ENCODE measurements at places on chromosomes 12 and 14.

DNA sequence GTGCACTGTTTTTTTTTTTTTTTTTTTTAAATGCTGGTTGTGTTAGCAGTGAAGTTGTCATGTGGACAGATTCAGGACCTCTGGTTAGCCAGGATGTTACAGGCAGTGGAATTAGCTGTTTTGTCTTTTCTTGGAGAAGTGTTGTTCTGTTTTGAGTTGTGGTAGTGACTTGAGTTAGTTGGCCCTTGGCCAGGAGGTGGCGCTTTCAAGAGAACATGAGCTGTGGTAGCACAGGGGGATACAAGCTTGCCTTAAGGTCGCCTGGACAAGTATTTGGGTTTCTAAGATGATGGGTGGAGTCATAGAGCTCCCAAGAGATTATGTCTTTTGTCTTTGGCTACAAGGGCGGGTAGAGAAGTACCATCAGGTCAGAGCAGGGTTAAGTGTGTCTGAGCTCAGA lies 33.3 kb upstream of the CCDC198 start:
- DNase-seq, result no peak

- DNase-seq, result peak; percentile 44
Observed at GRCh38 chr12:40010899-40011774, 94.7 kb downstream of the SLC2A13 start.

- no peak for DNase-seq
Observed at GRCh38 chr12:830111-830867, 77.9 kb downstream of the WNK1 start.

- peak; percentile 36 for DNase-seq
Observed at GRCh38 chr12:65466911-65467310, 188.4 kb downstream of the MSRB3 start.

GRCh38 chr12:94844452-94844851 lies 159.0 kb downstream of the NDUFA12 start:
- no peak for DNase-seq

GRCh38 chr14:45793081-45793480 lies 540.1 kb upstream of the MIS18BP1 start:
- no peak for DNase-seq

DNA sequence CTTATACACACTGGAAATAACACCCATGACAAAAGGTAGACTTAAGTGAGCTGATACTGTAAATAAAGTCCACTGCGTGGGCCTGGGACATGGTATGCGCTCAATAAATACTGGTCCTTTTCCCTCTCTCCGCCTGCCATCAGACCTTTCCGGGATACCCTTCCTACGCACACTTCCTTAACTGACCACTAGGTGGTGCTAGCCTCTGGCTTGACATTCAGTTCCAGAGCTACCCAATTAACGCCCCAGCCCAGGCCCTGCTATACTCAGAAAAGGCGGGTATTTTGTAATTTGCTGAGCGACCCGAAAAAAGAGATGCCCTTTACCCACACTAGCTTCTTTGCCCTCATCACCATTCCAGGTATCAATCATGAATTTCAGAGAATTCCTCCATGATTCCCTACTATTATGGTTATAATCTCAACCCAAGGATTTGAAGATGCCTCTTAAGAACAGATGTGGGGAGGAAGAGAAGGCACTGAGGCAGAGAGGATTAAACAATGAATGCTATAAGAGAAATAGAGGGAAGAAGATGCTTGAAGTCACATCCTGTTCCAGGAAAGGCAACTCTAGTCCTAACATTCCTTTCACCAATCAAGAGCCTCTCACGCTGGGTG lies 3.9 kb upstream of the LRP1 start:
- DNase-seq, result no peak

DNA sequence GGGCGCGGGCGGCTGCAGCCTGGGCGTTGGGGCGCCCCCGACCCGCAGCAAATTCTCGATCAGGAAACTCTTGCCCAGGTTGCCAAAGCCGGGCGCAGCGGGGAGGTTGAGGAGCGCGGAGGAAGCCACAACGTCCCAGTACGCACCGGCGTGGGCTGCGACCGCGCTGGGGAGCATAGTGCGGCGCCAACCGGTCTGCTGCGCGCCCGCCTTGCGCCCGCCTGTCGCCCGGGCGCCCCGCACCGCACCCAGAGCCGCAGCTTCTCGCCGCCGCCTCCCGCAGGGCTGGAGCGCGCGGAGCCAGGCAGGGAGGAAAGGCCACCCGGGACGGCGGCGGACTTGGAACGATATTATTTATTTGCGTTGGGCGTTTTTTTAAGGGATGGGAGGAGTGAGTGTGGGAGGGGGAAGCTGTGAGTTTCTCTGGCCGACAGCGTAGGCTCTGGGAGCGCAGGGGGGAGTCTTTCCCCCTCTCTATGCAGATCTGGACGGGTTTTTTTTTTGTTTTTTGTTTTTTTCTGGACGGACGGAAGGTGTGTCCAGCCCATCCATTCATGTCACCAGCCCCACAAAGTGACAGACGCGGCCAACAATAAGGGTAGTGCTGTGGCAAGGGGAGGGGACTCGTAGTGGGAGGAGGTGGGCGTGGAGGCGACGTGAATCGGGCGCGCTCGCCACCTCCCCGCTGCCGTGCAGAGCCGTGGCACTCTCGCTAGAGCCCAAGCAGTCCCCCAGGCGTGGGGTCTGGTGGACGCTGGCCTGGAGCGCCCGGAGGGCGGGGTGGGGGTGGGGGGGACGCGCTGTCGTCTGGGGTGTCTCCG lies at the start of gene DBX2:
Gene DBX2, minus strand, starts transcription at position 349 of the 821 bp plus-strand sequence. Its CDS starts 172 bp downstream, at position 177.
- DNase-seq, result no peak

- DNase-seq, result peak; percentile 35
Observed at GRCh38 chr14:28608851-28609828, 157.4 kb upstream of the FOXG1 start.

- DNase-seq, result no peak
Observed at GRCh38 chr12:56299308-56299852, 750 bp downstream of the CS start.

DNA sequence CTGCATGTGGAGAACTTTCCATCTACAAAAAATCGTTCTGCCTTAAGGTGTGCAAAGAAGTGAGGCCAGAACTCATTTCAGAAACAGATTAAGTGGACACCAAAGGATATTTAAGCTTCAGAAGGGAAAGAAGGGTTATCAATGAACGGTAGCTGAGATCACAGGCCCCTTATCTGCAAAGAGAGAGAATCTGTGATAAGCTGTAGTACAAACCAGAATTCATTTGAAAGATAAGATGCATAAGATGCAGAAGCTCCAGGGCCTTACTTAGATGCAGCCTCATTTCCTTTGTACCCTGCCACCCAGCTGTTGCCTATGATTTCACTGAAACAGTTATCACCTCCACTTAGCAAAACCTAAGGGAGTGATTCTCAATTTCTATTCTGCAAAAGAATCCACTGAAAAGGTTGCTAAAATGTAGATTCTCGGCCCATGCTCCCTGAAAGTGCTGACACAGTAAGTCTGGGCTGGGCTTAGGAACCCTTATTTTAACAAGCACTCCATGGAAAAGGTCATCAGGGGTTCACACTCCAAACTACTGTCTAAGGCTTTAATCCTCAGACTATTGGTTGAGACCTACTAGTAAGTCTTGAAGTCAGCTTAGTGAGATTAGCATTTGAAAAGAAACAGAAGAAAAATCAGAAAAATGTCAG lies 64.8 kb downstream of the HELB start:
- no peak for DNase-seq

DNA sequence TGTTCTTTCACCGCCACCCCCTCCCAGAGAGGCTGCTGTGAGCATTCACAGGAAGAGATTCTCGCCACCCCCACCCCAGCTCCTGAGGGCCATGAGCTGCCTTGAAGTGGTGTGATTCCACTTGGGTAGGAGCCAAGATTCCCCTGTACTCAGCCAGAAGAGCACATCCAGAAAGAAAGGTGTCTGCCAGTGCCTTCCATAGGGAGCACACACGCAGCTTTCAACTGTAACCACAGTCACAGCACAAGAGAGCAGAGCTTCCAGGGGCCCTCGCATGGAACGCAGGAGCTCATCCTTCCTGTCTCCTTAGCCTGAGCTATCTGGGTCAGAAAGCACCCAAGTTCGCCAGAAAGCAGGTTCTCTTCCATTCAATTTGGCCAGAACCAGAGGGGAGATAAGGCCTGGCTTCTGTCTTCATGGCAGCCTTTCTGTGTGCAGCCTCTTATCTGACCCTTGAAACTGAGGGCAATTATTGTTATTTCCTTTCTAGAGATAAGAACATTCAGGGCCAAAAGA lies 66.6 kb upstream of the SCN8A start:
- no peak for DNase-seq

DNA sequence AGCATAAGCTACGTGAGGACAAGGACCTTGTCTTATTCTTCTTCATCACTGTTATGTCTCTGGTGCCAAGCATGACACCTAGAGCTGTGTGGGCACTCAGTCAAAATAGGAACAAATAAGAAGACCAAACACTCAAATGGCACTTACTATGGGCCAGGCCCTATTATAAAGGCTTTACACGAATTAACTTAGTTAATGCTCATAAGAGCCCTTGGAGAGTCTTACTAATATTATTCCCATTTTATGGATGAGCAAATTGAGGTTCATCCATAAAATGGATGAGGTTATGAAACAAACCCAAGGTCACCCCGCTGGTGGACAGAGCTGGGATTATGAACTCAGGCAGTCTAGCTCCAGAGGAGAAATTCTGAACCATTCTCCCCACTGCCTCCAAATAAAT lies 47.7 kb downstream of the ISCA2 start:
- DNase-seq, result no peak

- DNase-seq, result no peak
Observed at GRCh38 chr12:52618216-52618615, at the start of gene KRT73. Gene KRT73, minus strand, starts transcription at chr12:52618559. Its CDS starts 35 bp downstream, at chr12:52618524.

DNA sequence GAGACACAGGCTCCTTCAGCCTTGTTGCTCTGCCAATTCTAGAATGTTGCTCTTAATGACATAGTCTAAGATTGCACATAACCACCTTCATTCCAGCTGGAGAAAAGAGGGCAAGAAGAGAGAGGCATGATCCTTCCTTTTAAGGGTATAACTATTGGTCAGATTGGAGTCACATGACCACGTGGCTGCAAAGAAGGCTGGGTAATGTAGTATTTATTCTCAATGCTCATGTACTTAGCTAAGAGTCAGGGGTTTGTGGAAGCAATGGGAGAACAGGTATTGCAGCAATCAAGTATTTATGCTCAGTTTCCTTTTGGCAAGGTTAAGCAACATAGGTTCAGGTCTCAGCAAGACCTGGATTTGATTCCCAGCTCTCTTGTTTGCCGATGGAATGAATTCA lies 298.8 kb upstream of the TBX3 start:
- no peak for DNase-seq

DNA sequence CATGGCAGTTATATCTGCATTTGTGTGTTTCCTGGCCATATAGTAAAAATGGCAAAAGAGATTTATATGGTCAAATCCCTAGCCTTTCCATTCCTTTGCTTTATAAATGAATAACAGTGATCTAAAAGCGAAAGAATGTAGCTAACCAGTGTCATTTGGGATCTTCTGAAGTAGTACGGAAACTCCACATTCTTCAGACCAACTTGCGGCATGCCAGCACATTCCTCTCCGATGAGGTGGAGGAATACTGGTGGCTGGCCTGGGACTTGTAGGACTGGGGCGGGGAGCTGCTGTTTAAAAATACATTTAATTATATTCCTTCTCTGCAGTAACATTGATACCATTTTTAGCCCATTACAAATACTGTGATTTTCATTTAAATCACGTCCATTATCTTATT lies 85.3 kb downstream of the SAMD4A start:
- DNase-seq, result peak; percentile 99

- DNase-seq, result no peak
Observed at GRCh38 chr14:37048666-37049071, 123.7 kb downstream of the SLC25A21 start.

DNA sequence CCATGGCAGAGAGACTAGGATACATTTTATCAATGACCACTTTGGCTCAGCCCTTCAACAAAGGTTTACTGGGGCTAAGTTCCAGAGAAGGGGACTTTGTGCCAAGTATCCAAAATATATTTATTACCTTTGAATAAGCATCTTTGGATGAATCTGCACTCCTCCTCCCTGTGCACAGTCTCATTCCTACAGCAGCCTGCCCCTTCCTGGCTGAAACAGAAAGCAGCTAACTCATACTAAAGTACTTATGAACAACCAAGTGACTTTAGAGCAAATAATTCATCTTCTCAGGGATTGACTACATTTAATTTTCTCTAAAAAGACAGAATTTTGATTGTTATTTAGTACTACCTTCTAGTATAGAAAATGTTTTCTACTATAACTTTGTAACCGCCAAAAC lies 47.8 kb upstream of the ETV6 start:
- no peak for DNase-seq

DNA sequence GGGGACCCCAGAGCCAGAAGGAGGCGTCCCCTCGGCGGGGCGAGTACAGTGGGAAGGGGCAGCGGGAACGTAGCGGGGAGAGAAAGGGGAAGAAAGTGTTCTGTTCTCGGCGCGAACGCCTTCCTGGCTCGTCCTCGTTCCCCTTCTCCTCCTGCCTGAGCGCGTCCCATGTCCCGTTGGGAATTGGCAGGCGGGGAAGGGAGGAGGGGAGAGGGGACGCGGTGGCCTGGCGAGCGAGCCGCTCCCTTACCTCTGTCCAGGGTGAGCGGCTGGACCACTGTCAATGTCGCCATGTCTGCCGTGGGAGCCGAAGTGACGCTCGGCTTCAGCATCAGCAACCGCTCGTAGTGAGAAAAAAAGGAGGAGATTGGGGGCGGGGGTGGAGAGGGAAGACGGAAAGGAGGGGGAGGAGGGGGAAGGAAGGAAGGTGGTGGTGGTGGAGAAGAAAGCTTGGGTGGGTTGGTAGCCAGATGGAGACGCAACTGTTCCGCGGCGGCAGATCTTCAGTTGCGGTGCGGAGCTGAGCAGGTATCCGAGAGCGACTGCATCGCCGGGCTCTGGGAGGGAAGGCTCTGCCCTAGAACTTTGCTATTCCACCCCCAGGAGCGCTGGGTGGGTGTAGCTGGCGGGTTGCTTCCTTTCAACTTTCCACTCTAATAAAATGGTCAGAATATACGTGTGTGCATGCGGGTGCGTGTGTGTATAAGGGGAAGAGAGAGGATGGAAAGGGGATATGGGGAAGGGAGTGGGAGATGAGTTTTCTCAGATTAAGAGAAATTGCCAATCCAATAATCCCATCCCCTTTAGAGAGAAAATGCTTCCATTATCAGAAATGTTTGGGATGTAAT lies at the start of gene LIN7A:
Gene LIN7A, minus strand, starts transcription at position 544 of the 848 bp plus-strand sequence. Its CDS starts 212 bp downstream, at position 332.
- DNase-seq, result no peak

DNA sequence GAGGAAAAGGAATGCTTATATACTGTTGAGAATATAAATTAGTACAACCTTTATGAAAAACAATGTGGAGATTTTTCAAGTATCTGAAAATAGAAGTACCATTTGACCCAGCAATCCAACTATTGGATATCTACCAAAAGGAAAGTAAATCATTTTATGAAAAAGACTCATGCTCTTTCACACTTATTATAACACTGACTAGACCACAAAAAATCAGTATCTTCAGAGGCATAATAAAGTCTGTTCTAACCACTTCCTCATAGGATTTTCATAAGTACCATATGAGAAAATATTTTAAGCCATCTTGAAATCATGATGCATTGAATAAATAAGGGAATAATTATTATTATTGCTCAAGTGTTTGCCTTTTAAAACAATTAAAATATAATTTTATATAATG lies 90.8 kb downstream of the SLCO1B1 start:
- DNase-seq, result no peak

GRCh38 chr12:132554845-132555630 lies 55.3 kb downstream of the LRCOL1 start:
- DNase-seq, result no peak
